Stimulated activated CD8-positive, alpha-beta memory T cell treated with anti-CD3 and anti-CD28 coated beads, Interleukin-4, amount 100 ng/mL, for 24 hours (primary cell): ENCODE measurements at places on chromosomes 13 and 19.

DNA sequence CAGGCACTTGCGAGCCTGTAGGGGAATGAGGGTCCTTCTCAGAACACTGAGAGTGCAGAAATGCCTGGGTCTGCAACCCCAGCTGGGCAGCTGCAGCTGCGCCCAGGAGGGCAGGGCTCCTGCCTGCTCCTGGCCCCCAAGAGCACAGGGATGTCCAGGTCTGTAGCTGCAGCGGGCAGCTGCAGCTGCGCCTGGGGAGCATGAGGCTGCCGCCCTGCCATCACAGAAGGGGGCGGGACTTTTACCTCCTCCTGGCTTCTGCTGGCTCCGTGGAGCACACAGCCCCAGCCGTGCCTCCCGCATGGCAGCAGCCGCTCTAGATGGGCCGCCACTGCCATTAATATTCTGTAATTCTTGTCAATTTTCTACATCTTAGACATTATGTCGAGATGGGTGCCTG is 17.8 kb downstream of the CPB2 start:
- no peak for DNase-seq

DNA sequence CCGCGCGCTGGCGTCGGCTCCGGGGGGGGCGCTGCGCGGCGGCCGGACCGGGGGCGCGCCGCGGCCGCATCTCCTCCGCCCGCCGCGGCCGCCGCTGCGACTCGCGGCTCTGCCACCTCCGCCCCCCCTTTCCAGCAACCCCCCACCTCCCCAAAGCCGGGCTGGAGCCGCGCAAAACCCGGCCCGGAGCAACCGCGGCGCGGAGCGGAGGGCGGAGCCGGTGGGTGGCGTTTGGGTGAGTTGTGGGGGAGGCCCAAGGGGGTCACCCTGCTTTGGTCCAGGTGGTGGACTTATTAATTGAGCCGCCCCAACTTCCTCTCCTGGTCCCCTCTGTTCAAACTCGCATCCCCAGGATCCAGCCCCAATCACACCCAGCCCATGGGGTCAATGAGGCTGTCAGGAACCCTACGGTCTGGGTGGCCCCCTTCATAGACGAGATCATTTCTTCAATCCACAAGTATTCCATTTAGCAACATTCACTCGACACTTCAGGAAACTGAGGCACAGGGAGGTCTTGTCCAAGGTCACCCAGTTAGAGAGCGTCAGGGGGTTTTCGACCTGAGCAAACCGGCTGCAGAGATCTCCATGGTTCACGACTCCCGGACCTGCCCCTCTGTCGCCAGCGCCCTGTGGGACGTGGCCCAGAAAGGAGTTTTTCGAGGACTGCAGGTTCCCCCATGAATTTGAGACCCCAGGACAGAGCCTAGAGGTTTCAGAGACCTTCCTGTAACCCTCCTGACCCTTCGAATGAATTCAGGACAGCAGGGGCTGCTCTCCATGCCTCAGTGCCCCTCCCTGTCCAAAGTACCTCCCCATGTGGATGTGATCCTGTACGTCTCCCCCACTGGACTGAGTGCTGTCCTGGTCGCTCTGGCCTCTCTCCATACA is 22.4 kb upstream of the SEMA6B start:
- DNase-seq = no peak

GRCh38 chr13:111346101-111346680 is 25.7 kb downstream of the TEX29 start:
- no peak for DNase-seq

DNA sequence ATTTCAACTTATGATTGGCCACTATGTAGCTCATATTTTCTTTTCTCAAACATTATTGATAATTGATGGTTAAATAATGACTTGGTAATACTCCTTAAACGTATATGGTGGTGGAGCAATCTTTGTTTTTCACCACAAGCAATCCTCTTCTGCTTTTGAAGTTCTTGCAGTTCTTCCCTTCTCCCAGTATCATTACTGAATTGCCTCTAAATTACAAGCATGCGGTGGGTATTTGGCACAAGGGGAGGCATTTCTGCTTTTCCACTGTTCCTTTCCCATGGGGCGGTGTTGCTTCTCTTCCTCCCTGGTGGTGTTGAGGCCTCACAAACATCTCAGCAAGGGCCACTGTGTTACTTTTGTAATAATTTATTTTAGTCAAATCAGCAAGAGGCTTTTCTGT is 234.4 kb upstream of the RXFP2 start:
- no peak for DNase-seq

GRCh38 chr13:98766697-98767096 is 14.2 kb upstream of the SLC15A1 start:
- DNase-seq = no peak

- no peak for DNase-seq
Measured at GRCh38 chr19:58440556-58440955, 603 bp upstream of the ZNF132 start.
